Mucosa of descending colon (tissue), 3 donors: ENCODE measurements at places on chromosomes 5 and 9. TPM values are rescaled to one million over a fixed set of nuclear protein-coding genes. Genes with fewer than 3 reads are reported as not detected.

- no peak for DNase-seq
These were observed 162.0 kb upstream of the SMIM23 start for GRCh38 chr5:171623551-171624097.

- no peak for DNase-seq
These were observed 351.7 kb downstream of the DIRAS2 start for GRCh38 chr9:90290716-90291485.

DNA sequence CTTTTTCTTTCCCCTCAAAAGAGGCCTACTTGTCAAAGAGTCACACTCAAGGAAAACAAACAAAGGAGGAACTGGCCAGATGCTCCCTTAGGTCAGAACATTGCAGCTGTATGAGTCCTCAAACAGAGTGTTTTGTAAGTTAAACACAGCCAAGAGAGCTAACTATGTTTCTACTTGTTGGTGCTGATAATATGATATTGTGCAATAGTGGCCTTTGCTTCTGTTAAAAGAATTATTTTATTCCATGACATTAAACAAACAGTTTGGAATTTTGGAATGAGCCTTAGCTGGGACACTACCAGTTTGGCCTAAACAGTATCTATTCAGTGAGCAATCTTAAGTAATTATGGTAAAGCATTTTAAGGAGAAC, 56.0 kb upstream of the TPD52L3 start:
- DNase-seq: no peak

DNA sequence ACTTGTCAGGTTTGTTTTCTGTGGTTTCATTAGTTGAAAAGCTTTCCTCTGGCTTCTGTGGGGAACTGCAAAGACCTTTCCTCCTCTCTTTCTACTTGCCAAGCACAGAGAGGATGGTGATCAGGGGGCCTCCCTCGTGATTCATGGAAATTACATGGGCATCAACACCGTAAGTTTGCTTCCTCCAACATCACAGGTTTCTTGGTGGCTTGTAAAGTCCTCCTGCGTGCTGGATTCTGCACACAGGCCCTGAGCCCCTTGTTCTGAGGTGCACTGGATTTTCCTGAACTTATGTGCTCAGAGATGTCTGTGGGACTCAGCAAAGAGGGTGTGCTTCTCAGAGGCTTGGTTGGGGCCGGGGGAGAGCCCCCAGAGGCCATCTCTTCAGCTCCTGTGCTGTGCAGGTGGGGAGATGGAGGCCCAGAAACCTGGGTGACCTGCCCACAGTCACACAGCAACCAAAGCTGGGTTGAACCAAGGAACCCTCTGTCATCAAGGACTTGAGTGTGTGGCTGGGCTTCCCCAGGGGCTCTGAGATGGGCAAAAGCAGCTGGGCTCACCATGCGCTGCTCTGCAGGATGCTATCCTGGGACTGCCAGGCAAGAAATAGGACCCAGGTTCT, 36.5 kb downstream of the RGS3 start:
- DNase-seq: no peak

- no peak for DNase-seq
These were observed 151.7 kb upstream of the ELL2 start for GRCh38 chr5:96113170-96113939.

DNA sequence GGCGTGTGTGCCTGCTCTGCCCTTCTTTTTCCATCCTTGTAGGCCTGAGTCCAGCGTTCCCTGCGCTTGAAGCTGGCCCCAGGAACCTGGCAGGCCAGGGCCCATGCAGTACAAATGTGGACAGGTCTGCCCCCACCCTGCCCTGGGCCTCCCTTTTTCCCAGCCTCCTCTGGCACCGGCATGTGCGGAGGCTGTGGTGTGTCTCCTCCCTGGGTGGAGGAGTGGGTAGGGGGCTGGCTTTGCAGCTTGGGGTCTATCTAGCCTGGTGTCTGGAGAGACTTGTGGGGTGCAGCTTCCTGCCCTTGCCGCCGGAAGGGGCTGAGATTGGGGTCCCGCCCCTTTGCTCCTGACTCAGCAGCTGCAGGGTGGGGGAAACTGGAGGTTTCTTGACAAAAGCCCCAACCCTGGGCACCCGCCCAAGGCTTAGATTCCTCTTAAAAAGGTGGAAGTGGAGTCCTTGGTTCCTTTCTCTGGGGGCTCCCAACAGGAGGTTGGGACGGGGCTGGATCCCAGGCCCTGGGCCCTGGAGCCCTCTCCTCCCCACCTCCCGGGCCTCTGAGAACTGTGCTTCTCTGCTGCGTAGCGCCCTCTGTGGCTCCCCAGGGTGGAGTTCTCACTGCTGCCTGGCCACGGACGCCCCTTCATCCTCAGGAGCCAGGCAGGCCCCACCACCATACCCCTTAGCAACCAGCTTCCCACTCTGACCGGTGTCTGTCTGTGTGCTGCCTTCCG, 18.0 kb downstream of the RXRA start:
- DNase-seq: no peak

- peak; percentile 23 for DNase-seq
These were observed 97.3 kb downstream of the USP20 start for GRCh38 chr9:129932303-129933151.

DNA sequence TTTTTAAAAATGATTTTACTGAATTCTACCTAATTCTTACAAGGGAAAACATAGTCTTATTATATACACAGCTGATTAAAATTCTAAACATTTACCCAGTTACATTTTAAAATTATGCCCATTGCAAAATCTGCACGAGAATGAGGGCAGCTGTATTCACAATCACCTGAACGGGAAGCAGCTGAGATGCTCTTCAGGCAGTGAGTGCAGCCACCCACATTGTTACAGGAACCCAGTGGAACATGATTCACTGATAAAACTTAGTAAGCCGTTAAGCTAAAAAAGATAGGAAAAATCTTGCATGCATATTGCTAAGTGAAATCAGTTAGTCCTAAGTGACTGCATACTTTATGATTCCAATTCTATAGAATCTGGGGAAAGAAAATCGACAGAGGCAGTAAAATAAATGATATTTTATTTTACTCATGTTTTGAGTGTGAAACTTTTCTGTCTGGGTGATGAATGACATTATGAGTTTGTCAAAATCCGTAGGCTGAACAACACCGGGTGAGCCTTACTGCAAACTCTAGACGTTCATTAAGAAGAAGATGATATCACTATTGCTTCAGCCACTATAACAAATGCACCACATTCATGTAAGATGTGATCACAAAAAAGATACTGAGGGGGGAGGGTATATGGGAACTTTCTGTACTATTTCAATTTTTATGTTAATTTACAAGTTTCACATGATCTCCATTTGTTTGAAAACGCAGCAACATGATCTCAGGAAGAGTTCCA, 39.1 kb upstream of the FLT4 start:
- DNase-seq: no peak

- no peak for DNase-seq
These were observed 2.6 kb downstream of the INVS start for GRCh38 chr9:100101608-100102007.

DNA sequence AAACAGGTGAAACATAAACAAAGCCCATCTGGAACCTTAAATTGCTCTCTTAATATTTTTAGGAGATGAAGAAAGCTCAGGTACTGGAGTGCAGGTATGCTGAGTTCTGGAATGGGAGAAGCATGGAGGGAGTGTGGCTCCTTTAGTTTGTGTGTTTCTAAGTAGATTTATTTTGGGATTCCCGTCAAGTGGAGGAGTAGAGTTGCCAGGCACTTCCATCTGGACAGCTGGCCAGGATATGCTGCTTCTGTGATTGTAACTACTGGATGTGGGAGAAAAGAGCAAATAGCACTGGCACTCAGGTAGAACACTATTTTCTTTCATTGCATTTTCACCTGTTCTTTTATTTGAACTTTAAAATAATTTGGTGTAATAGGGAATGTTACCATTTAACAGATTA, 182.3 kb upstream of the MAST4 start:
- no peak for DNase-seq

GRCh38 chr9:4328723-4329122, 28.9 kb upstream of the GLIS3 start:
- no peak for DNase-seq

GRCh38 chr9:136711751-136712689, at the start of gene DIPK1B:
TSS of gene DIPK1B (plus strand) at chr9:136712572. CDS start at chr9:136712666, 94 bp downstream.
- DNase-seq: no peak

GRCh38 chr9:129894120-129894823, 59.0 kb downstream of the USP20 start:
- DNase-seq: no peak

DNA sequence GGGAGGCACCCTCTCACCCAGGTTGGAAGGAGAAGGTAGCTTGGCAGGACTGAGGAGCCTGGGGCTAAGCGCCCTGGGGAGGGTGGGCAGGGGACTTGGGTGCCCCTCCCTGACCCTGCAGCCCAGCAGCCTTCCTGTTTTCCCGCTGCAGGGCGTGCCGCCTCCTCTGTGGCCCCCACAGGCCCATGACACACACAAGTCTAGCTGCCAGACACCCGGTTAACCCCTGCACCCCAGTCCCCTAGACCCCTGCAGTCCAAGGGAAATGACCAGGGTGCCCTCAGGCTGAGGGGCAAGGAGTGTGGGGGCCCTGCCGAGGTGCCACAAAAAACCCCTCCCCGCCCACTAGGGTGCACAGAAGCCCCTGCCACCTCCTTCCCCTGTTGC, 33.0 kb downstream of the GOLGA2 start:
- no peak for DNase-seq

- DNase-seq: no peak
These were observed 50.4 kb downstream of the PPIC start for GRCh38 chr5:122985954-122986721.

DNA sequence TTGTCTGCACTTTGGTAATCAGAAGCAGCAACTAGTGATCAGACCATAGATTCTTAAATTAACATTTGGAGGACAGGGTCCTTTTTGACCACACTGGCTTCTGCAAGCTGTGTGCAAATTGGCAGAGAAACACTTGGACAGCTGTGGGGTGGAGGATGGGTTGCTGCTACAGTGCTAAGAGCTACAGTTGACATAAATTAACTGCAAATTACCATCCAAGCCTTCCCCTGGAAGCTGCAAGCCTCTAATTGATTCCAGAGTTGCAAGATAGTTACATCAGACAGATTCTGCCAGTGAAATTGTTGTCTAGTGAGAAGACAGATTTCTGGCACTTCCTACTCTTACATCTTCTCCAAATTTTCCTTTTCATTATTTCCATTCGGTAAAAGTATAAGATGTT, 517.7 kb downstream of the DIRAS2 start:
- DNase-seq: no peak

GRCh38 chr9:29393064-29393463, 1819.8 kb upstream of the C9orf72 start:
- DNase-seq: no peak

DNA sequence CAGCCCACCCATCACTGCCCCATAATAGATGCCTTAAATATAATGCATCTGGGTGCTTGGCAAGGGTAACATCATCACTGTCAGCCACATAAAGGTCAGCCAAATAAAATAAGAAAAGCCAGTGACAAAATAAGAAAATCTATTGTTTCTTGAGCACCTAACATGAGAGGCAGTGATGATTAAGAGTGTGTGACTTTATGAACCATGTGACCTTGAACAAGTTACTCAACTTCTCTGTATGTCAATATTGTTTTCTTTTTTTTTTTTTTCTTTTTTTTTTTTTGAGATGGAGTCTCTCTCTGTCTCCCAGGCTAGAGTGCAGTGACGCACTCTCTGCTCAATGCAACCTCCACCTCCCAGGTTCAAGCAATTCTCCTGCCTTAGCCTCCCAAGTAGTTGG, 98.7 kb downstream of the CDK5RAP2 start:
- DNase-seq: no peak

DNA sequence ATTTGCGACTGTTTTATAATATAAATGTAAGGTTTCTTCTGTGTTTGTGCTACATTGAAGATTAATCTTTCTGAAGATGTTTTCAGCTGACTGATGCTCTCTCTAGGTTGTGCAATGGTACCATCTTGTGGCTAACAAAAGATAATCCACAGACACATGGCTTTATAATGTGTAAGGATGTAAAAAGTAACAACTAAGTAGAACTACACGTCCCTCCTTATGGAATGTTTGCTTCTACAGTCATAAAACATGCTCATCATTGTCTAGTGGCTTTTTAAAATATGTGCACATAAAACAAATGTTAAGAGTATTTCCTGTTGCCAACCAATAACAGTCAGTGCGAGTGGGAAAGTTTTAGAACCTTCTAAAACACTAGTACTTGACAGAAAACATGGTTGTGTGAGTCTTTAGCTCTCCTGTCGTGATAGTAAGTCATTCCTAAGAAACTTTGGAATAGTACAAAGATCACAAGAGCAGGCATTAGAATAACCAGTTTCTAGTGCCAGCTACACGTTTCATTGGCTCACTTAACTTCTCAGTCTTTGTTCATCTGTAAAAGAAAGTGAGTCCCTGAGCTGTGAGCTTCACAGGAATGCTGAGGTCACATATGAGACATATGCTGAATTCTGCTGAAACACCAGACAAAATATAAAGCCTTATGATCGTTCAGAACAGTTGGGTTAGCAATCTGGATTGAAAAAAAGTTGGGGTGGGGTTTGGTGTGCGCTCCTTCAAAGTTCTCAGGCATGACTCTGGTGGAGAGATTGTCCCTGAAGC, 75.7 kb upstream of the GLIS3 start:
- no peak for DNase-seq

DNA sequence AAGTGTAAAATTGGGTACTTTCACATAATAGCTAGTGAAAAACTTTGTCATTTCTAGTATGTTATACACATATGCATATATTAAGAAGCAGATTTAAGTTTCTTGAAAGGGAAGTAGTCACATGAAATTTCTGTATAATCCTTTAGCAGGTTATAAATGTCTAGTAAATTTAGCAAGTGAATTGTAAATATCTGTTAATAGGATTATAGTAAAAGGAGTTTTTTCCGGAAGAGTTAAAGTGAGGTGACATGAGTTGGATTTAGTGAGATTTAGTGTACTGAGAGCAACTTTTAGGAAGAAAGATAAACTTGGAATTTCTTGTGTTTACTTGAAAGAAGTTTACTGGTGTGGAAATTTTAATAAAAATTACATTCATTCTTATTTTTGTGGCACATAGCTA, 38.4 kb downstream of the SPIN1 start:
- no peak for DNase-seq

DNA sequence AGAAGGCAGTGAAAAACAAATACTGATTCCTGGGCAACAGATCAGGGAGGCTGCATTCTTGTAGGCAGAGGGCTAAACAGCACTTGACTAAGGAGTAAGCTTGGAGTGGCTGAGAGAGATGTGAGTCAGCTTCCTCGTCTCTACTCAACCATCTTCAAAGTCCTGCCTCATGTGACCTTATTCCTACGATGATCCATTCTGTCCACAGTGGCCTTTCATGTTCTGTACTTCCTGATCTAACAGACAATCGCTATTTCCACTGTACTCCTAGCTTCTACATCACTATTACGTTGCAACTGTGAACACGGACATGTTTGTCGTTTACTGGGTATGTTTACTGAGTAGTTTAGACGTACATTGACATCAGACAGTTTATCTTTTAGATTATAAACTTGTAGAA, 365.4 kb downstream of the ARL15 start:
- no peak for DNase-seq

GRCh38 chr5:106755789-106756188, 914.9 kb downstream of the EFNA5 start:
- DNase-seq: no peak

GRCh38 chr5:73031839-73032238, 76.0 kb downstream of the FCHO2 start:
- no peak for DNase-seq

C9orf50 gene
- total RNA-seq: not detected

SPATA31D4 gene
- not detected for total RNA-seq

ANKRD20A1 gene
- 8.7 TPM for total RNA-seq
